ENCODE measurements at places on chromosomes 11 and 22. TPM values are rescaled to one million over a fixed set of nuclear protein-coding genes. Genes with fewer than 3 reads are reported as not detected.

Gene AP5B1
- 8.6 TPM for total RNA-seq

Gene MEI1
- total RNA-seq: 0.82 TPM

Gene OR10D3
- not detected for total RNA-seq

Gene FOXRED2
- 29.1 TPM for total RNA-seq

Gene ARFIP2
- total RNA-seq: 59.3 TPM

Gene KRTAP5-8
- not detected for total RNA-seq

Gene TBX1
- total RNA-seq: 2.2 TPM

Gene SRSF8
- 29.9 TPM for total RNA-seq
